ENCODE measurements at places on chromosomes 16 and 17.

- no peak for DNase-seq
These were observed 15.1 kb downstream of the SNX11 start for GRCh38 chr17:48122665-48123045.

- DNase-seq: no peak
These were observed 16.8 kb upstream of the ATF7IP2 start for GRCh38 chr16:10368969-10369551.

DNA sequence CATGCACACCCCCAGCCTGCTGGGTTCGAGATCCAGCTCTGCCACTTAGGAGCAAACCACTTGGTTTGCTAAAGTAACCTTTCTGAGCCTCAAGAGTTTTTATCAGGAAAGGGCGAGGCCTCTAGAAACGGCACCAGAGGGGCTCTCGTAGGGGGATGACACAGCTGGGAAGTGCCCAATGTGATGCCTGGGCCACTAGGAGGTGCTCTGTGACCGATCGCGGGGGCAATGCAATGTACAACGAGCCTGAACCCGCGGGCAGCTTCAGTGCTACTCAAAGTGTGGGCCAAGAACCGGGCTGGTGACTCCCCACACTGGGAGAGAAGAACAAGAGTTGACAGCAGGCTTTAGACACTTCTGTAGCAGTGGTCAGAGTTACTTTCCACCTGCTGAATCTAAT, 9.4 kb downstream of the C16orf89 start:
- DNase-seq: no peak

DNA sequence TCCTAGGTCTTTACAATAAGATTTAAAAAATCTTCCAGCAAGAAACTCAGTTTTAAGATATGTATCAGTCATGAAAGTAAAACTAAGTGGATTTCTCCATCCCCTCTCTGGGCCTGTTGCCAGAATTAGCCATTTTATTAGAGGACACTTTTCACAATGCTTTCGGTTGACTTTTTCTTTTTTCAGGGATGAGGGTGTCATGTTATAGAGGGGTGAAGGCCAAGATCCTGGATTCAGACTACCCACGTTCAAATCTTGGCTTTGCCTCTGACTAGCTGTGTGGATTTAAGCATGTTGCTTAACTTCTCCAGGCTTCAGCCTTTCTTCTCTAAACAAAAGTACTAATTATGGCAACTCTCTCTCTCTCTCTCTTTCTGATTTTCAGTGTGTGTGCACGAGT, 111.7 kb upstream of the COX10 start:
- DNase-seq: no peak

DNA sequence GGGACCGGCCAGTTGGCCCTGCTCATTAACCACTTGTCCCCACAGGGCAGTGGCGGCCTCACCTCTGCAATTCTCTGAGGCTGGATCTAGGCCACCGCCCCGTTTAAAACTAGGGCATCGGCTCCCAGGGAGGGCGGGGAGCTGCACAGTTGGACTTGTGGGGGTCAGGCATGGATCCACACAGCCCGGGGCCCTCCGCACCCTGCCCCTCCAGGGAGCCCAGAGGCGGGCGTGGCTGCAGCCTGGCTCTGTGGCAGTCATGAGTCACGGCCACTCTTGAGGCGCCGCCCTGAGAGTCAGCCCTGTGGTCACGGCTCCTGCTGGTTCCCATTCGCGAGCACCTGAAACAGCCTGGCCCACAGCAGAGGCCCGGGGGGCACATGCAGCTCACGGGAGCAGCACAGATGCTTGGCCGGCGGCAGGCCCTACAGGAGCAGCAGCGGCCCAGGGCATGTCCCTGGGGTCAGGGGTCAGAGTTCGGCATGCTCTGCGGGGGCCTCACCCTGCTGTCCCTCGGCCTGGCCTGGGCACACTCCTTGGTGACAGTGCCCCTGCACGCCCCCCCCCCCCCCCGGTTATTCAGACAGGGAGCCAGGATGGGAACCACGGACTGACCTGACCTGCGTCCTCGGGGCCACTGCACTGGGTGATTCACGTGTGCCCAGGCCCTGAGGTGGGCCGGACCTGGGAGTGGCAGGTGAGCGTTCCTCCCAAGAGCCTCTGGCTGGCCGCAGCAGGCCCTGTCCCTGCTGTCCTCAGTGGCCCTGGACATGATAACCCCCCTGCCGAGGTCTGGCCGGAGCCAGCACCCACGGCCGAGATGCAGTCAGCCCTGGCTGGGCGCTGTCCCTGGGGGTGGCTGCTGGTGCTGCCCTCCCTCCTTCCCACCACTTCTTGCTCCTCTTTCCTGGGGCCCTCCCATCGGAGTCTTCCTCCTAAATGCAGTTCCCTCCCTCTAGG, 8.2 kb downstream of the CAPN15 start:
- DNase-seq: no peak

DNA sequence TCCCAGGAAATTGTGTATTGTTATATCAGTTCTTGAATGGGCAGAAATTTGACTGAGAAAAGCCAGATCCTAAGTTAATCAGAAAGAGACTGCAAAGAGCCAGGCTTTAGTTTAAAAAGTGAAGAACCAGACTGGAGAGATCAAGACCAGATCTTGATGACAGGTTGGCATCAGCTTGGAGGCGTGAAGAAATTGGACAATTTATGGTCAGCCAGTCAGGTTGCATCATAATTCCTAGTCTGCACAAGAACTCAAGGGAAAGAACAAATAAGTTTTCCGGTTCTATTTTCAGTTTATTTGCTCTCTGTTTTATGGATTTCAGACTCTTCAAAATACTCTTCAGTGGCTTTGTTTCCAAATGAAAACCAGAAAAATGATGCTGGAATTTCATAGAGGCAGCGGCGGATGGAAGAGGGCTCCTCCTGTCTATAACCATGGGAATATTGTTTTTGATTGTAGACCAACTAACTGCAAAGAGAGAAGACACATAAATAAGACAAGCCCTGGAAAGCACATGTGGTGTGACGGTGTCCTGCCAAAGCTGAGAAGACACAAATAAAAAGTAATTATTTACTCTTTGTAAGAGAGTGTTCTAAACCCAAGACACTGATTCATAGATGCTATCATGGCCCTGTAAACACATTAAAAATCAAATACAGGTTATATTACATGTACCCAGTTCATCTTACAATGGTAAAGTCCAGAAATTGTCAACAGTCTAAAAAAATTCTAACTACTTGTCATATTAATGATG, 91.7 kb downstream of the PCTP start:
- no peak for DNase-seq

DNA sequence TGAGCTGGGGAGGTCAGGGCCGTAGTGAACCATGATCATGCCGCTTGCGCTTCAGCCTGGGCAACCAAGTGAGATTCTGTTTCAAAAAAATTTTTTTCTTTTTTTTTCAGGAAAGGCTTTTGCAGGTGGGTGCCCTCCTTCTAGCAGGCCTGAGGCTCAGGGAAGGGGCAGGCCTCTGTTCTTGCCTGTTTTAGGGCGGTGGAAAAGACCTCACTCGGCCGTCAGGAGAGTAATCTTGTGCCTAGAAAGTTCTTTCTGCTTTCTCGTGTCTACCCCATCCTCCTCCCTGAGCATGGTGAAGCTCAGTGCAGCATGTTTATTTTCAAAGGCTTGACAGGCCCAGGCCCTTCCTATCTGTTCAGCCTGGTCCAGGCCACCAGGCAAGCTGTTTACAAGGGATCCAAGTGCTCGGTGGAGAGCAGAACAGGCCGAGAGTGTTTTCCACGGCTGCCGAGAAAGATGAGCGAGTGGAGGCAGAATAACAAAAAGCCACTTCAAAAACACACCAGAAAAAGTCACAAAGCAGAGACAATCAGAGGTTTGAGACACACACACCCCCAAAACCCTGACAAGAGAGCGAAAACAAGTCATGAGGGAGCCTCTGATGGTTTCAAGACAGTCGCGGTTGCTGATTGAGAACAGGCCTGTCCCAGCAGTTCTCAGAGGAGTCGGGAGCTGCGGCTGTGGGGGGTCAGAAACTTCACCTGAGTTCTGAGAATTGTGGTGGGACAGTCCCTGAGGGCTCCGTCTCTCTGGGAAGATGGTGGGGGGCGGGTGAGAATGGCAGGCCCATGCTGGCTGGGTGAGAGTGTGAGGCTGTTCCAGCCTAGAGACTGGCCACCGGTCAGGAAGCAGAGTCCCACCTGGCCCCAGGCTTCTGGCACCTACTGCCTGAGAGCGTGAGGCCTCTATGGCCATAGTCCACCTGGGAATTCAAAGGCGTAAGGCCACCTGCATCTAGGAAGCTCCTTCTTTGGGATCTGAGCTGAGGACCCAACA, 37.5 kb upstream of the CCR7 start:
- DNase-seq: no peak

DNA sequence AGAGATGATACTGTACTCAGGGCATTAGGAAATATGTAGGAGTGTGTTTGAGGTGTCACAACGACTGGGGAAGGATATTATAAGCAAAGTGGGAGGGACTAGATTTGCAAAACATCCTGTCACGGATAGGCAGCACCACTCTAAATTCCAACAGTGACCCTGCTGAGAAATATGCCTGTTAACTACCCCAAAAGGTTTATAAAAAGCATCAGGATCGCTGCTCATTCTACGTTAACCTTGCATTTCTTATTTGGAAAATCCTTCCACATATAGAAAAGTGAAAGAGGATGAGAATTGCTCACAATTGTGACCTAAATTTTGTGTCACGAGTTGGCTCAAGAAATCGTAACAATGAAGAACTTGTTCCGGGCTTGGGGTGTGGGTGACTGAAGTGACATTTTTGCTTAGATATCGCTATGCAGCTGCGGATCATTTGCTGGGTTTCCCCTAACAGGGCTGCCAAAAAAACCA, 51.6 kb downstream of the N4BP1 start:
- DNase-seq: no peak

DNA sequence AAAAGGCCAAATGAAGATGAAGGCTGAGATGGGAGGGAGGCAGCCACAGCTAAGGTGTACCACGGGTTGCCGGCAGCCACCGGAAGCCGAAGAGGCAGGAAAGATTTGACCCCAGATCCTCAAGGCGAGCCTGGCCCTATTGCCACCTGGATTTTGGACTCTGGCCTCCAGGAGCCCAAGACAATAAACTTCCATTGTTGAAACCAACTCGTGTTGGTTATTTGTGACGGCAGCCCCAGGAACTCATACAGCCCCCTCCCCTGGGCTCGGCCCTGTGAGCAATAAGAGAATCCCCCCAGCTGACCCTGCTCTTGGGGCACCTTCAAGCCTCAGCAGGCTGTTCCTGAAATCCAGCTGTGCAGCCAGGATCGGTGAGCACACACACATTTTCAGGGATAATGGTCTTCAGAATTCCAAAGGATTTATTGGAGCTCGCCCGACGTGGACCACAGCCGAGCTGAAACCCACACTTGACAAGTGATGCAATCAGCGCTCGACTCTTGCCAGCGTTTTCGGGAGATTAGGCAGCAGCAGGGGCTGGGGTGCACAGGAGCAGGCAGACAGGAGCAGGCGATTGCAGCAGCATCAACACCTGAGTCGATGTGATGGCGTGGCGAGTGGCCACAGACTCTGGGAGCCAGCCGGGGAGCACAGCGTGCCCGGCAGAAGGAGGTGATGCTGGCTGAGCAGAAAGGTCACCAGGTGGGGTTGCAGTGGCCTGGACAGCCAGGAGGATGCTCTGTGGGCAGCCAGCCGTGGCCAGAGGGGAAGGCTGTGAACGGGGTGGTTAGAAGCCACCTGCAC, 22.4 kb upstream of the CBX4 start:
- no peak for DNase-seq

DNA sequence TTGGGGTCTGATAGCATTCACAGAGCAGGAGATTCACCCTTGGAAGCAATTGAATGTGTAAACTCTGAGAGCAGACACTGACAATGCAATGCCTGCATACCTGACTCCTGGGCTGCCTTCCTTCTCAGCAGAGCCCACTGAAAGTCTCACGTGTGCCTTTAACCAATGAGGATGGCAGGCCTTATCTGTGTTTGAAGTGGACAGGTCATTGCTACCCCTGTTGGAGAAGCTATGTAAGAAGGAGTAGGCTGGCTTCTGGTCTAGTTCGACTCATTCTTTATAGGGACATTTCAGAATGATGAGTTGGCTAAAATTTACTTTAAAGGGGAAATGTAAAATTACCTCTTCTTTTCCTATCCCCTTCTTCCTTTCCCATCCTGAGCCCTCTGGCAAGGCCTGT, 446.3 kb downstream of the SLC39A11 start:
- DNase-seq: no peak

- DNase-seq: no peak
These were observed 5.0 kb downstream of the TSPAN10 start for GRCh38 chr17:81641825-81642489.

DNA sequence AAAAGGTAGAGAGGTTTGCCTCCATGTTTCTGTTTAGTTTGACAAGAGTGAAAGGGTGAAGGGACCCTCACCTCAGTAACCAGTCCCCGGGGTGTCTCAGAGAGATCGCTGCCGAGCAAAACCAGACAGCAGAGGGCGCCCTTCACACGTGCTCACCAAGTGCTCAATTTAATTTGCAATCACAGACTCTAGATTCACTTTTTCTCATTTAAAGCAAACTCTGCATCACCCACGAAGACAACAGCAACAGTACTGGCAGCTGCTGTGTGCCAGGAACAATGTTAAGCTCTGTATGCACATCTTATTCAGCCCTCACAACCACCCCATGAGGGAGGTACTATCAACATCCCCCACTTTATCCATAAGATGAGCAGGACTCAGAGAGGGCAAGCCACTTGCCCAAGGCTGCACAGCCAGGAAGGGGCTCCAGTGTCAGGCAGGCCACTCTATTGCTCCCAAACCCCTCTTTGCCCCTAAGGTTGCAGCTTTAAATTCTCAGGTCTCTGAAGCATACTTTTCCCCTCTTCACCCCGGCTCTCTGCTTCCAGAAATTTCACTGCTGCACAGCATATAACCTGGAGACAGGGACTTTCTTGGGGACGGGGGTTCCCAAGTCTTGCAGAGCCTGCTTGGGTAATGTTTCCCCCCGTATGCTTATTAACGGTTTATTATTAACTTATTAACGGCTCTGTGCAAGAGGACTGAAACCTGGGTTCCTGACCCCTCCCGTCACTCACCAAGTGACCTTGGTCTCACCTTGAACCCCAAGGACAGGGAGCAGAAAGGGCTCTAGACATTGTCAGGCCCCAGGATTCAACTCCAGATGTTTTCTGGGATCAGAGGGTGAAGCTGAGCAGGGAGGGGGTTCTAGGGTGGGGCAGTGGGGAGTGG, 70.9 kb downstream of the CNGB1 start:
- DNase-seq: no peak

DNA sequence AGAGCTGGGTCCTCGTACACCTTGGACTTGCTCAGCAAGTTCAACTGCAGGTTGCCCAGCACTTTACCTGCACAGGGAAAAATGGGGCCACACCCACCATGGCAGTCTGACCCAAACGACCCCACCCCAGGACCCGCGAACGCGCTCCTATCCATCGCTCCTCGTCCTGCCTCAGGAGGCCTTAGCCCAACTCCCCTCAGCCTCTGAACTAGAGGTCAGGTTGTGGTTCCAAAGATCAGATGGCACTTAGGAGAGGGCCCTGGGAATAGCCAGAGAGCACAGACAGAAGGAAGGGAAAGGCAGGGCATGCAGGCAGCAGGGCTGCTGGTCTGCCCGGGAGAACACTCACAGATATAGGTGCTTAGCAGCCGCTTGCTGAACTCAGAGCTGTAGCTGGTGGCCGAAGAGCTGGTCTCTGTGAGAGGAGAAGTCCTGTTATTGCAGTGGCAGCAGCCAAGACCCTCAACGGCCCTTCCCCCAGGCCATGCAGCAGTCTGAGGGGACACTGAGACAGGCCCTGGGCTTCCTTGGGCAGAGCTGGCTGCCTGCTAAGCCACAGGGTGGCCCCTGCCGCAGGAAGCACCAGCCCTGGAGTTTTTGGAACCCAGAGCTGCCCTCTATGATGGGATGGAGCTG, 6.9 kb downstream of the ZACN start:
- no peak for DNase-seq

GRCh38 chr16:28910086-28911031, 14.7 kb downstream of the RABEP2 start:
- DNase-seq: no peak

- no peak for DNase-seq
These were observed 13.1 kb downstream of the POLR2A start for GRCh38 chr17:7497228-7497627.

GRCh38 chr17:49312722-49313121, 49.3 kb downstream of the ZNF652 start:
- DNase-seq: no peak
